ENCODE measurements at places on chromosomes 12 and 14.
A peak's percentile ranks its signal among the peaks of the same experiment; 100 is the strongest.

DNA sequence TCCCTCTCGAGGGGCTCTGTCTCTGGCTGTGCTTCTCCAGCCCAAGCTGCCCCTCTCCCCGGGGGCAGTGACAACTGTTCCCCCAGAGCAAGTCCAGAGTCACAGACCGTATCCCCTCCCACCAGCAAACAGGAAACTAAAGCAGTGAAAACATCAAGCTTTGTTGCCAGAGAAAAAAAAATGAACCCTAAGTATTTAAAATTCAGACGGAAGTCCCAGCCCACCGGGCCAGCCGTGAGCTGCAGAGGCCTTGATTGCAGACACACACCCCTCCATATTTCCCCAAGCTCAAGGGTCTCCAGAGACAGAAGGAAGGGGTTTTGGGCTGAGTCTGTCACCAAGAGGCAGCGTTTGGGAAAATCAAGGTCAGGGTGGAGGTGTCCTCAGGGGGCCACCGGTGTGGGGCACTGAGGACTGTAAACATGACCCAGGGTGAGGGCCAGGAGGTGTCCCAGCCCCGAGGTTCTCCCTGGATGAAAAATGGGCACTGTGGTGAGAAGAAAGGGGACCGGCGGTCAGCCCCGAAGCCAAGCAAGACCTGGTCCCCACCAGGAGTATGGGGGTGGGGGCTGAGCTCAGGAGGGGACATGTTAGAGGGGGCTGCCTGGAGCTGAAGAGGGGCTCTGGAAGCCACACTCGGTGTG lies 7.7 kb downstream of the PHETA1 start:
- DNase-seq, result no peak

- no peak for DNase-seq
Observed at GRCh38 chr12:64706857-64707256, 52.3 kb downstream of the GNS start.

DNA sequence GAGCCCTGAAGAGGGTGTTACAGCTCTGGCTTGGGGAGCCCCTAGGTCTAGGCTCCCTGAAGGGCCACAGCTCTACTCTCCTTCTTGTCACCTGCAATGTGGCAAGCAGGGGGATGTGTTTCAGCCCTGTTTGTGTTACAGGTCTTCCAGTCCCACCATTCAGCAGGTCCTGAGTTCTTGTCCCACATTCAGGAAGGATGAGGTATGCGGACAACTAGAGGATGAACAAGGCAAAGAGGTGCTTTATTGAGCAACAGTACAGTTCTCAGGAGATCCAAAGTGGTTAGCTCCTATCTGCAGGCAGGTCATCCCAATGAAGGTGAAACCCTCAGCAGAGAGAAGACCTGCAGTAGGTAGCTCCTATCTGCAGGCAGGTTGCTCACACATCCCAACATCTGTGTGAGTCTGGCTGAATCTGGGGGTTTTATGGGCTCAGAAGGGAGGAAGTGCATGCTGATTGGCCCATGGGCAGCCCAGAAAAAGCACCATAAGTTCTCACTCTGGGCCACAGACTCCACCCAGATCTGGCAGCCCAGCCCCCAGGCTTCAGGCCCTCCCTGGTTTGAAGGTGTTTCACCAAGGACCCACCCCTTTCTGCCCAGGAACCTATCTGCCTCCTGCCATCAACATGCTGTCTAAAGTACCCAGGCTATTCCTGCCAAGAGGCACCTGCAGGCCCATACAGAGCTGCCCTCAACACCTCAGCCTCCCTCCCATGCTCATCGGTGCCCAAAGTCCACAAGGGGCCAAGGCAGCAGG lies 98.9 kb downstream of the NUAK1 start:
- no peak for DNase-seq

DNA sequence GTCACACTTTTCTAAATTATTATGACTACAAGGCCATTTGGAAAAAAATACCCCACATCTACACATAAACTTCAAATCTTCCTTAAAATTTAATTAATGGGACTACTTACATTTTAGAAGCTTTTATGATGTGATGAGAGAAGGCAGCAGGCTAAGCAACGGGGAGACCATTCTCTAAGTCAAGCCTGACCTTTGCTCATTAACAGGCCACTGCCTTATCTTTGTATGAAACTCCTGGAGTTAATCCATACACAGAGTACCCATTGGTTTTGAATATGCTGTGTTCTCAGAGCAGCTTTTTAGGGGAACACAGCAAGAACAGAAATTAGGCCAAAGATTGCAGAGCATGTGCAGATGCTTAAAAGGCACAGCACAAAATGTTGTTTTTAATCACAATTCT lies 35.5 kb upstream of the LRIG3 start:
- no peak for DNase-seq

GRCh38 chr14:70317969-70318634 lies 41.4 kb downstream of the COX16 start:
- peak; percentile 70 for DNase-seq

Measured in hematopoietic multipotent progenitor cell treated with erythropoietin and hydrocortisone succinate and interleukin-3 and kit ligand, for 8 days (in vitro differentiated cells).